Activated T-helper 1 cell treated with anti-CD3 and anti-CD28 coated beads, Interleukin-12 subunit alpha, Interleukin-12 subunit beta, Interleukin-2, Interleukin-4 antibody, amounts not matched to agents 30 ng/mL and 10 ng/mL and 1 ng/mL, durations not matched to agents 14 hours and 24 hours and 36 hours (primary cell): ENCODE measurements at places on chromosomes 4 and X. TPM values are rescaled to one million over a fixed set of nuclear protein-coding genes. Genes with fewer than 3 reads are reported as not detected.

The P2RY10 gene
- total RNA-seq = 34.6 and 44.9 TPM in 2 replicates

DNA sequence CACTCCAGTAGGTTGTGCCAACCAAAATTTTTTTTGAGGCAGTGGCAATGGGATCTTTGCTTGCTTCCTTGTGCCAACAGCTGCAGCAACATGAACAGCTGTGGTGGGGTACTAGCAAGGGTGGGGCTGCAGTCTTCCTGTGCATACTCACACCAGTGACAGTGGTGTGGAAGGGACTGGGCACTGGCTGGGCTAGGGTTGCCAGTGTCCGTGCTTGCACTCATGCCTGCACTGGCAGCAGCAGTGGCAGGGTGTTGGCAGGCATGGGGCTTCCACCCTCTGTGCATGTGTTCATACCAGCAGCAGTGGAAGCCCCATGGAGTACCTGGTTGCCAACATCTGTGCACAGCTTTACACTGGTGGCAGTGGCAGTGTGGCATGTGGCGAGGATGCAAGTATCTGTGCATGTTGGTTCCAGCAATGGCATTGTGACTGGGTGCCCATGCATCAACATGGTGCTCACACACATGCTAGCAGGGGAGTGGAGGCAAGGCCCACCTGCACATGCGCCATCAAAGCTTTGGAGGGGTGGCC lies 1312.6 kb downstream of the PCDH18 start:
- DNase-seq = no peak

DNA sequence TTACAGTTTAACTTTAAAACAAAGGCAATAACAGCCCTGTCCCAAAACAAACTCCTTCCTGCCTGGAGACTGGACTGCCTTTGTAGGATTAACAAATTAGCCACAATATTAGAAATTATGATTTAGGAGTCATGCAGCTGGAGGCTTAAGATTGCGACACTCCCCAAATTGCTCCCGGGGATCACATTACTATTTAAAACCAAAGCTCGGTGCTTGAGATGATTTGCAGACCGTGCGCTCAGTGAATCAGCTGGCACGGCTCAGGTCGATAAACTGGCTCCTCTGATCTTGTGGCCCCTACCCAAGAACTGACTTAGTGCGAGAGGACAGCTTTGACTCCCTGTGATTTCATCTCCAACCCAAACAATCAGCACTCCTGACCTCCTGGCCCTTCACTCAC lies 829.3 kb downstream of the NLGN4X start:
- no peak for DNase-seq

DNA sequence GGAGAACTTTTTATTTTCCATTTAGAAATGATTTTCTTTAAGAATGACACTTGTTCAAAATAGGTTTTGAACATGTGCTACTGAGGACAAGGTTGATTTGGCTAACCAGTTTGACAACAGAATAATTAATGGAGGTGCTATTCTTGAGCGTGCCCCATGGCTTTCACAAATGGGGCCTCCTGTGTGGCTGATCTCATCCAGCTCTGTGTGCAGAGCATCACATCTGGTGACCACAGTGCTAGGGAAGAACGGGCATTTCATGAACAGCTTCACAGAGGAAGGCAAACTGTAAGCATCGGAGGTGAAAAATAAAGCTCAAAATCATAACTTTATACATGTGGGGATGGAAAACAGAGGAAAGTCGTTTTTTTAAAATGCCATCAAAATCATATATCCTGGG lies 148.6 kb downstream of the SOWAHB start:
- DNase-seq = no peak

GRCh38 chr4:112895811-112896608 lies 153.4 kb upstream of the ANK2 start:
- DNase-seq = no peak
